ENCODE measurements at places on chromosomes 12 and 14.

DNA sequence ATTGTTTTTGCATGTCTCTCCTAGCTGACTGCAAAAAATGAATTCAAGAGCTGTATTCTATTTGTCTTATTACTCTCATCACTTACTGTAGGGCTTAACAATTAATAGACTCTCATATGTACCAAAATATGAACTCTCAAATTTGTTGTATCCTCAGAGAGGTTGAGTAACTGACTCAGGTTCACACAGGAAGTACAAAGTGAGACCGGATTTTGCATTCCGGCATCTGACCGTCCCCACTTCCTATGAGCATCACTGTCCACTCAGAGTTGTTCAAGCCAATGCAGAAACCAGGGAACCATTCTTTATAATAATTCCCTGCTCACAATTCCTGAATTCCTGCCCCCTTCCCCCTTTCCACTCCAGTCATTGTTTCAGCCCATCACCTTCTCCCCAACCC lies 113.3 kb upstream of the AMIGO2 start:
- DNase-seq = peak; percentile 43

DNA sequence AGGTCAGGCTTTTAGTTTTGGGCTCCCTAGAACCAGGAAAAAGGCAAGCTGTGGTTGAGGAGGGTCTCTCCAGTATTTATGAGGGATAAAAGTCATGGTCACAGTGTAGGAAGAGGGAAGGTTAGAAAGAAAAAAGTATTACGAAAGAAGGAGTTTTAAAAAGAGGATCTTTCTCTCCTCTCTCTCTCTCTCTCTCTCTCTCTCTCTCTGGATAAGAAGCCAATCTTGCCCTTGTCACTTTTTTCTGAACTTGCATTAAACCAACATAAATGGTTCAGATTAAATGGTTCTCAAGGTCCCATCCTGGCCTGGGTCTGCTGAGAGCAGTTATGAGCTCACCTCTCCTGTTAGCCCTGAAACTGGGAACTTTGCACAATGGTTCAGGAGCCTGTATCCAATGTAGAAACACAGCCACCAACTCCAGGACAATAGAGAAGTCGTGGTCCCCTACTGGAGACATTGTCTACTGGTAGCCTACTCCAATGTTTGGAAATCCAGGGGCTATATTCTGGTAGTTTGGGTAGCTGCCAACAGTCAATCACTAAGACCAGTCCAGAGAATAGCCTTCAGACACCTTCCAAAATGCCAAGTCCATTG lies 131.9 kb downstream of the DAD1 start:
- no peak for DNase-seq

GRCh38 chr14:101035466-101036225 lies 132.1 kb upstream of the RTL1 start:
- DNase-seq = no peak

DNA sequence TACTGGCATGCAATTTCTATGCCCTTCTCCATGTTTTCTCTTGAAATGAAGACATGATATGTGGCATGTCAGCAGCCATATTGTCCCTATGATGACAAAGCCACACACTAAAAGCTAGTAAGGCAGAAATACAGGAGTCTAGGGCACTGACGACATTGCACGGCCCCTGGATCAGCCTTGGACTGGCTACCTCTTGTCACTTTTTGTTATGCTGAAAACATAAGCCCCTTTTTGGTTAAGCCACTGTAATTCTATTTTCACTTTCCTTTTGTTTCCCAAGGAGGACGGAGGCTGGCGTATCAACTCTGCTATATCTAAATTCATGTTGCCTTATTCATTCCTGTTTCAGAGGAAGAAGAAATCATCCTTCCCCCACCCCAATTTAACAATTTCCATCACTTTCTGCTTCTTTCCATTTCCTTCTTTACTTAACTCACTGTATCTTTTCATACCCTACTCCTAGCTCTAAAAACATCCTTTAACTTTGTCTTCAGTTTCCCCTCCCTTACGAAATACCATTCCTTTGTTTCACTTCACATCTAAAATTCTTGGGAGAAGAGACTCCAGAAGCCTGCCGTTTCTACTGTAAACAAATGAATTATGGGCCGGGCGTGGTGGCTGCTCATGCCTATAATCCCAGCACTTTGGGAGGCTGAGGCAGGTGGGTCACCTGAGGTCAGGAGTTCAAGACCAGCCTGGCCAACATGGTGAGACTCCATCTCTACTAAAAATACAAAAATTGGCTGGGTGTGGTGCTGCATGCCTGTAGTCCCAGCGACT lies 364.1 kb downstream of the PCNX1 start:
- no peak for DNase-seq

DNA sequence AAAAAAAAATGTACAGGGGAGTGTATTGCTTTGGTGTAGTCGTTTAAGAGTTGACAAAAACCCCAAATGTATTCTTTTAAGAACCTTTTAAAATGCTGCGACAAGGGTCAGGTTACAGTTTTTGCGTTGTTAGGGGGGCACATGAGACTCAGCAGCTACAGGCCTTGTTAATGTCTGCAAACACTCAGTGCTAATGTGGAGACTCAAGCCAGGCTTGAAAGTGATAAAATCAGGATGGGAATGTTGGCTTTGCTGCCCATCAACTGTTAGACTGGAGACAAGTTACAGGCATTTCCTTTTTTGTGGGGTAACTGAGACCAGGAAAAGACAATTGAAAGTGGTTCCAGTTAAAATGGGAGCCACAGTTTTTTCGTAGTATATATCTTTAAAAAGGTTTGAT lies 84.8 kb downstream of the PRKCH start:
- DNase-seq = no peak

DNA sequence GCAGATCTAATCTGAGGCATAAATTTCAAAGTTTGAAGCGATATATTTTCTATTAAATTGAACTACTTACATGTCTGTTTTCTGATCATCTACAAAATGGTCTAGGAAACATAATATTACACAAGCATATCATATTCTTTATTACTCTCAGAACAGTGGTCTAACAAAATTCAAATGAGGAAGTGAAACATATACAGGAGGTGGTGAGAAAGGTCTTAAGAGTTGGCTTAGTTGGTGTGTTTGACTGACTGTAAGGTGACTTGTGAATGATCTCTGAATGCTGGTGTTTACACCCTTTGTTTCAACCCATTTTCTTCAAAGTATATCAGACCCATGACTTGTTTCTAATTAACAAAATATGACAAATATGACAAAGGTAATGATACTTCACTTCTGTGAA lies 1156.8 kb downstream of the SLC16A7 start:
- no peak for DNase-seq

DNA sequence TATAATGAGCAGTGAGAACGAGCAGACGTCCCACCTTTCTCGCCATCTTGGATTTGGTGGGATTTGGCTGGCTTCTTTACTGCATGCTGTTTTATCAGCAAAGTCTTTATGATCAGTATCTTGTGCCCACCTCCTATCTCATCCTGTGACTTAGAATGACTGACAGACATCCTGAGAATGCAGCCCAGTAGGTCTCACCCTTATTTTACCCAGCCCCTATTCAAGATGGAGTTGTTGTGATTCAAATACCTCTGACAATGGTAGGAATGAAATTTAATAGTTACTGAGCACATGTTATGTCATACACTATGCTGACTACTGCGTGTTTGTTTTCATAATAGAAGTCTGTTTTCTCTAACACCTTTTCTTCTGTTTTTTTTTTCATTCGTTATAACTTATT lies 1.9 kb downstream of the TMTC3 start:
- DNase-seq = no peak

- DNase-seq = no peak
Observed at GRCh38 chr14:85050180-85050579, 479.8 kb upstream of the FLRT2 start.

GRCh38 chr12:79059557-79059956 lies 195.0 kb downstream of the SYT1 start:
- no peak for DNase-seq

GRCh38 chr12:7705846-7706245 lies 5.4 kb upstream of the DPPA3 start:
- DNase-seq = no peak

- DNase-seq = no peak
Observed at GRCh38 chr12:107169200-107169599, 75.9 kb upstream of the CRY1 start.

GRCh38 chr12:91423693-91424050 lies 241.1 kb upstream of the DCN start:
- no peak for DNase-seq

- no peak for DNase-seq
Observed at GRCh38 chr12:54657105-54657607, 9.0 kb upstream of the DCD start.

- no peak for DNase-seq
Observed at GRCh38 chr14:54767139-54767431, 135.5 kb downstream of the GCH1 start.

GRCh38 chr14:20116748-20117147 lies 6.2 kb downstream of the OR4K17 start:
- no peak for DNase-seq

GRCh38 chr12:50458606-50459005 lies 46.2 kb upstream of the DIP2B start:
- no peak for DNase-seq

DNA sequence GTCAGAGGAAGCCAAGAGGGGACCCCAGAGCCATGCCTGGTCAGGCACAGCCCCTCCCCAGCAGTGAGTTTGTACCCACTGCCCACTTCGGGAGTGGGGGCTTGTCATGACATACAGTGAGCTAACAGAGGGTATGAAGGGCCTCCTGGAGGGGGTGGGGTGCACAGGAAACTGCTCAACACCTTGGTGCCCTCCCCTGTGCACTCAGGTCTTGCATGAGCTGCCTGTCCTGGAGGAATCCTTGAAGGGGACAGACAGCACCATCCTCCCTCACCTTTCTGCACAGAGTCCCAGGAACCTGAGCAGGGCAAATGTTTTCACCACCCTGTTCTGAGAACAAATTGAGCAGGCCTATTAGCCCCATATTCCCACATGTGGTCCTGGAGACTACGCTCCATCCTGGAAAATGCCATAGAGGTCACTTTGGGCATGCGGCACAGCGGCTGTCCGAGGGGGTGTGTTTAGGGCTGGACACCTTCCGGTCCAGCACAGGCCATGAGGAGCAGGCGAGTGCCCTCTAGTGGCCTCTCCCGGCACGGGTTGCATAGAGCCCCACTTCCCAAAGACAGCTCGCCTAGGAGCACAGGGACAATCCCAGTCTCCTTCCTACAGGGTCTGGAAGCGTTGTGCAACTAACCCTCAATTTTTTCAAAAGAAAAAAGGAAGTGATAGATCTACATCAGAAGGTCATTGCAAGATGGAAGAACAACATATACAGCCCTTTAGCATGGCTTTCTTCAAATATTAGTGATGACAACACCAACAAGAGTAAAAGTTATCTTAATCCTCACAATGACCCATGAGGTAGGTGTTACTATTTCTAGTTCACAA lies 31.9 kb upstream of the ZFP36L1 start:
- peak; percentile 34 for DNase-seq

GRCh38 chr12:110513842-110514241 lies 11.7 kb downstream of the RAD9B start:
- DNase-seq = no peak

DNA sequence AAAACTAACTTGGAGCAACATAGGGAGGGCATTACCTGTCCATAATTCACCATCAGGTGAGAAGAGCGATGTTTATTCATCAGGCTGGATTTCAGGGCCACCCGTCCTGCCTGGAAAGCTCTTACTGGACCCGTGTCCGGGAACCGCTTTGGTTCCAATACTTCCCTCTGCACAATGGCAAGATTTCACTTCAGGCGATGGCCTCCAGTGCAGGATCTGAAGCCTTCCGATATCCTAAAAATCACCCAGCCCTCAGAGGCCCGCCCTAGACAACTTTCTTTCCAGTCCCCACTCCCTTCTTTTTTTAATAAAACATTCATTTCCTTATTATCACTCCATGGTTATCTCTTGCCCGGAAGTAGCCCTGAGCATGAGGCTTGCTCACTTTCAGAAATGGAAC lies 92.5 kb downstream of the BCL11B start:
- no peak for DNase-seq

- DNase-seq = no peak
Observed at GRCh38 chr12:29762637-29763300, 21.0 kb downstream of the TMTC1 start.

- DNase-seq = no peak
Observed at GRCh38 chr14:61368114-61368710, 46.8 kb downstream of the PRKCH start.
